ENCODE measurements at places on chromosomes 2 and 18. TPM values are rescaled to one million over a fixed set of nuclear protein-coding genes. Genes with fewer than 3 reads are reported as not detected.

Gene ANKAR
- total RNA-seq = 4.8 TPM

GRCh38 chr2:151096235-151096634 lies 165.4 kb downstream of the RBM43 start:
- H3K27me3 ChIP-seq = no peaks in the 10 kb centered on the region
- H3K4me1 ChIP-seq = no peaks in the 10 kb centered on the region
- no peak overlapping the region for H3K4me3 ChIP-seq
- no peak for DNase-seq
- H3K27ac ChIP-seq = no peak overlapping the region

DNA sequence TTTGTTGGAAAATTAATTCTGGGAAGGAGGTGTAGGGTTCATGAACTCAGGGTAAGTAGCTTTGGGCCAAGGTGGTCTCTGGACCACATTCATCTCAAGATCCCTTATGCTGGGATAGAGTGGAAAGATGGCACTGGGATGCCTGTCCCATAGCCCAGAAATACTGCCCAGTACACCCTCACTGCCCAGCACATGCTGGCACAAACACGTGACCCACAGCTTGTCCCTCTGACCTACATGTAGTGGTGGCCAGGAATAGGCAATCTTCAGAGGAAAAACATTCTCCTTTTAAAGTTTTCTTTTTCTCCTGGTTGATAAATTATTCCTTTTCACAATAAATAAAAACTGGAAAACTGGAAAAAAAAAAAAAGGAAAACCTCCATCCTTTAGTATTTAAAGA lies 135.6 kb upstream of the ACAA2 start:
- H3K27ac ChIP-seq = no peak overlapping the region
- no peaks in the 10 kb centered on the region for H3K4me1 ChIP-seq
- H3K27me3 ChIP-seq = peaks cover 19% of the 10 kb centered on the region
- DNase-seq = no peak
- H3K36me3 ChIP-seq = no peaks in the 10 kb centered on the region
- no peak overlapping the region for H3K4me3 ChIP-seq

- H3K4me3 ChIP-seq = no peak overlapping the region
- no peak overlapping the region for H3K27ac ChIP-seq
- no peaks in the 10 kb centered on the region for H3K36me3 ChIP-seq
- no peaks in the 10 kb centered on the region for H3K27me3 ChIP-seq
- DNase-seq = no peak
- H3K4me1 ChIP-seq = no peaks in the 10 kb centered on the region
These were observed 95.7 kb upstream of the SLC39A10 start for GRCh38 chr2:195561116-195561921.

GRCh38 chr2:206250041-206250897 lies 24.2 kb upstream of the ZDBF2 start:
- H3K4me3 ChIP-seq = no peak overlapping the region
- peaks cover 3% of the 10 kb centered on the region for H3K36me3 ChIP-seq
- no peaks in the 10 kb centered on the region for H3K4me1 ChIP-seq
- no peak overlapping the region for H3K27ac ChIP-seq

DNA sequence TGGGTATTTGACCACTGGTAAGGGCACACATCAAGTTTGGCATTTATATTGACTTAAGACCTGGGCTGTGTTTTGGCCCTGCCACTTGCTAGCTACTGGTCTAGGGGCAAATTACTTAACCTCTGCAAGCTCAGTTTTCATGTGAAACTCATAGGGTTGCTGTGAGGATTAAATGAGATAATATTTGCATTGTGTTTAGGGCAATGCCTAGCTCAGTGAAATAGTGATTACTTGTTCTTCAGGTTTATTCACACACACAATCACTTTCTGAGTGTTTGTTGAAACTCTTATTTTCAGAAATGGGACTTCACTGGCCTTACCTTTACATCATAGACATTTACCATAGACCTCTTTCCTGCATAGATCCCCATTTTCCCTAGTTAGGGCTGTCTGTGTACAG lies 12.3 kb downstream of the CERS6 start:
- no peak for DNase-seq
- H3K27me3 ChIP-seq = no peaks in the 10 kb centered on the region
- no peak overlapping the region for H3K4me3 ChIP-seq
- no peaks in the 10 kb centered on the region for H3K36me3 ChIP-seq
